RWPE1 (cell line): ENCODE measurements at places on chromosomes 13 and 19.

DNA sequence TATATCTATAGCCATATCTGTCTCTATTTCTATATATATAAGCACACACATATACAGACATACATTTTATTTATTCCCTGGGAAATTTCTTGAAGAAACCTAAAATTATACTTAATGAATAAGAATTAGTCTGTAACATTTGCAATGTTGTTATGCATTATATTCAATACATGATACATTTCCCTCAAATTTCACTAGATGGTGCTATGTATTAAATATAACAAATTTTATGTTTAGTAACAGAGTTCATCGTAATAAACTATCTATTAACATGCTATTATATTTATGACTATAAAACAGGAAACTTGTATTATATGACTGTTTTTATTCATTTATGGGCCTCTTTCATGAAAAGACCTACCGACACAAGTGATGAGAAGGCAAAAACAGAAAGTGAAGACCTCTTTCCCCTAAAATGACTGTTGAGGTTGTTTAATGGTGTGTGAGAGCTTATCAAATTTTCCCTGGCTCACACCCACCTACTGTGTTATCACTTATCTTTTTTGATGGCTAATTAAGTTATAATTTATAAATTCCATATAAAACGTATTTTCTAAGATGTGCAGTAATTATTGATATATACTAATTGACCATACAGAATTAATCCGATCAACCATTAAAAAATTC, 881.9 kb downstream of the SLITRK6 start:
- DNase-seq = peak; percentile 12

DNA sequence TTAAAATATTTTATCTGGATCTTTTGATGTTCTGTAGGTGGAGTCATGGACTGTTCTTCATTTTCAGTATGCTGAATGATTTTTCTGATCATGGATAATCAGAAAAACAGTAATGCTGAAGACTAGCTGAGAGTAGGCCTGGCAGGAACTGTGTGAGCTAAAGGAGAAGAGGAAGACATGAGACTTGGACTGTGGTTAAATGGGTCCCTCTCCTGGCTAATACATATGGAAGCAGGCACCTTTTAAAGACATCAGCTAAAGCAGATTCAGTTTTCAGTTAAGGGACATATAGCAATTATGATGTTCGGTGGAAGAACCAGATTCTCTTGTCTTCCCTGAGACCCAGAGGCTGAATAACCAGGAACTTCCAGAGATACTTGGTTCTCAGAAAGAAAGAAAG, 169.4 kb downstream of the OLFM4 start:
- no peak for DNase-seq

- no peak for DNase-seq
Observed at GRCh38 chr13:50284540-50284939, 269.3 kb downstream of the KCNRG start.

DNA sequence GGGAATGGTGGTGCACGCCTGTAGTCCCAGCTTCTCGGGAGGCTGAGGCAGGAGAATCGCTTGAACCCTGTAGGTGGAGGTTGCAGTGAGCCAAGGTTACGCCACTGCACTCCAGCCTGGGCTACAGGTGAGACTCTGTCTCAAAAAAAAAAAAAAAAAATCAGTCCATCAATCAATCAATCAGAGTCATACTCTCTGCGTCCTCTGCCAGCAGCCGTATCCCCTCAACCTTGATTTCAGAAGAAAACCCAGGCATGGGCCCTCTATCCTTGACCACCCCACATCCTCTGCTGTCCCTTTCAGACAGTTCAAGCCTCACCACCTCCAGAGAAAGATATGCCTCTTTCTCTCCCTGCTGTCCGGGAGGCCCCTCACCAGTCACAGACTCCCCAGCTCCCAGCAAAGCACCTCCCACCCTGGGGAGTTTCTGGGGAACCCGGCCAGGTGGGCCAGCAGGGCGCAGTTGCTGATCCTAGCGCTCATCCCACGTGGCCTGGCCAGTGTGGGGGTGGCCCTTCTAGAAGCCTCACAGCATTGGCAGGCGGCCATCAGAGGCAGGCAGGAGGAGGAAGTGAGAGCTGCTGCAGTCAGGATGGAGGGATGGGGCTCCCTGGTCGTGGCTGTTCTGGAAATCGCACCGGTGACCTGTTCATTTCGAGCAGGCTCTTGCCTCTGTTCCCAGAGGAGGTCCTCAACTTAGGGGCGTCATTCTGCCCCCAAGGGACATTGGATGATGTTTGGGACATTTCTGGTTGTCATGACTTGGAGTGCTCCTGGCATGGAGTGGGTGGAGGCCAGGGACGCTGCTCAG, 10.2 kb upstream of the JSRP1 start:
- DNase-seq = no peak

DNA sequence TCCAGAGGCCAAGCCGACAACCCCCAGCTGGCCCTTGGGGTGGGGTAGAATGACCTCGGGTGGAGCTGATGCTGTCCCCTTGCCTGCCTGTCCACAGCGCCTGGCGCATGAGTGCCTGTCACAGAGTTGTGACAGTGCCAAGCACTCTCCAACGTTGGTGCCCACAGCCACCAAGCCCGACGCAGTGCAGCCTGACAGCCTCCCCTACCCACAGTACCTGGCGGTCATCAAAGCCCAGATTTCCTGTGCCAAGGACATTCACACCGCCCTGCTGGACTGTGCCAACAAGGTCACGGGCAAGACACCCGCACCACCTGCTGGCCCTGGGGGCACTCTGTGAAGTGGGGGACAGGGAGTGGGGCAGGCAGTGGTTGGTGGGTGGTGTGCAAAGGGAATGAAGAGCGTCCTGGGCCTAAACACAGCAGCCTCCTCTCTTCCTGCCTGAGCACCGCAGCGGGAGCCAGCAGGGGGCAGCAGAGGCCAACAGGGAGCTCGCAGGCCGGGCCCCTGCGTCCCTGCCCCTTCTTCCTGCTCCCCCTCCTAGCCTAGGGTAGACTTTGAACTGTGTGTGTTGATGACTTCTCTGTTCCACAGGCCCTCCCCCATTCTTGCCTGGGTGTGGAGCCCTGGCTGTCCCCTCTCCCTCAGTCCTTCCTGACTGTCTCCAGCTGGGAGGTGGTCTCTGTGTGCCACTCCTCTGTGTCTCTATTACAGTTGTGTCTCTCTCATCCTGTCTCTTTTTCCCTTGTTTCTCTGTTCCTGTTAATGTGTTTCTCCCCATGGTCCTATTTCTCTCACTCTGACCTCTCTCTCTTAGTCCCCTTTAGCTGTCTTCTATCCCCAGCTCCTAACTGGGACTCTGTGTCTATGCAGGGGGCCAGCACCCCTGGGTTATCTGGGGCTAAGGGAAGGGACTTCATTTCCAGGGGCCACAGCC, 6.5 kb downstream of the MED29 start:
- peak; percentile 76 for DNase-seq

DNA sequence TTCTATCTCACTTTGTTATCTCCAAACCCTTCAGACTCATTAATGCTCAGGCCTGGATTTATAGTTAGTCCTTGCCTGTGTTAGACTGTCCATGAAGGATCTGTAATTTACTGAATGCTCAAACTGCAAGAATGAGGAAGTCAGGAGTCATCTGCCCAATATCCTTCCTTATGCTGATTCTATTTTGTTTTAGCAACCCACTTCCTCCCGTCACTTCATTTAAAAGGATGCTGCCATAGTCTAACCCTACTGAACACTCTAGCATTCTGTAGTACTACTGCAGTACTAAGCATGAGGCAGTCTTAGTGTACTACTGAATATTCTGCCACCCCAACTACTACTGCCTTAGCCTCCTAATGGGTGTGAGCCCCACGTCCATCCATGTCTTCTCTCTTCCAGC, 1.5 kb downstream of the FCAR start:
- DNase-seq = no peak

DNA sequence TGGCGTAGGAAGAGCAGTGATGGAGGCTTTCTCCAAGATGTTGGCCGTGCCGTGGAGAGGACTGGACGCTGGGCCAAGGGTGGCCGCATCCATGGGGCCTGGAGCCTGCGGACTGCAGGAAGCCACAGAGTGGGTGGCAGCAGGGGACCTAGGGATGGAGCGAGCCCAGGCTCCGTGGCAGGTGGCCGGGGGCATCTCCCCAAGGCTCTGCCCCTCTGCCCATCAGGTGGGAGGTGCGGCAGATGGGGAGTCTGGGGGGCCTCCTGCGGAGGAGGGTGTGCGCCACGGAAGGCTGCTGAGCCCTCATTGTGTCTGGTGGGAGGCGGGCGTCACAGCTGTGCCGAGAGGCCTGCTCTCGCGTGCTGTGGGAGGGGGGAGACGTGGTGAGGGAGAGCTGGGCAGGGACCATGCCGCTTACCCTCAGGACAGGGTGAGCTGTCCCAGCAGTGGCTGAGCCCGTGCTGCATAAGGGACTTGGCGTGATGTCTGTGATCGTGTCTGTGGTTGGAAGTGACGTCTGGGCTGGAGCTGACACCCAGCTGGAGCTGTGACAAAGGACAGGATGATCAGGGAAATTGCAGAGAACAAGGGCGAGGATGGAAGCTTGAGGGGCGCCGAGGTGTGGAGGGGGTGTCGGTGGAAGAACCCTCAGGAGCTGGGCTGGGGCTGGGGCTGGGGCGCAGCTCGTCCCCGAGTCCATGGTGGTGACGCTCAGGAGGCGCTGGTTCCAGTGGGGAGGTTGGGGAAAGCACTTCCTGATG, 13.4 kb downstream of the MCF2L start:
- no peak for DNase-seq

DNA sequence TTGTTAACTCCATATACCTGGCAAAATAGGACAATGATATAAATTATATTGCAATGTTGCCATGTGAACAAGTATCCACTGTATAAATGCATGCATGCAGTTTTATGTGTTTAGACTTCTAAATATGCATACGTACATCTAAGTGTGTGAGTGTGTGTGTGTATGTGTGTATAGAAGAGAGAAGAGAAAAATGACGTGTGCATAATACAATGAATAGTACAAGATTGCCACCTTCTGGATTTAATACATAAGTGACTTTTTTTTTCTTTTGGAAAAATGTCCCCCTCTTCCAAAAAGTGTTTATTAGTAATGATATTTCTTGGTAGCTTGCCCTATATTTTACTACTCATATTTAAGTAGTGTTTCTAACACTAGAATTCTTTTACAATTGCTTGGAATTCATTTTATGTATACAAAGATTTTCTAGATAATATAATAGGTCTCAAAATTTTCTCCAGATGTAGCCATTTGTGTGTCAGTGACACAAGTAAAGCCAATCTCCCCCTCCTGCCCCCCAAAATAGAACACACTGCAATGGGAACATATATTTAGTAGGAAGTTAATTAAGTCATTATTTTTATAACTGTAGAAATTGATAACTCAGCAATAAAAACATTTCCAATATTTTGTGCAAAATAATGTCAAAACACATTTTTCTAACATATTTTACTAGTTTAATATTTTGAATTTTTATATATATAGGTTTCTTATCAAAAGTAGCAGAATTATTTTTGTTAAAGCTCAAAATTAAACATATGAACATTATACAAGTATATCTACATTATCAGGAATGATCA, 783.3 kb upstream of the ATXN8OS start:
- no peak for DNase-seq

DNA sequence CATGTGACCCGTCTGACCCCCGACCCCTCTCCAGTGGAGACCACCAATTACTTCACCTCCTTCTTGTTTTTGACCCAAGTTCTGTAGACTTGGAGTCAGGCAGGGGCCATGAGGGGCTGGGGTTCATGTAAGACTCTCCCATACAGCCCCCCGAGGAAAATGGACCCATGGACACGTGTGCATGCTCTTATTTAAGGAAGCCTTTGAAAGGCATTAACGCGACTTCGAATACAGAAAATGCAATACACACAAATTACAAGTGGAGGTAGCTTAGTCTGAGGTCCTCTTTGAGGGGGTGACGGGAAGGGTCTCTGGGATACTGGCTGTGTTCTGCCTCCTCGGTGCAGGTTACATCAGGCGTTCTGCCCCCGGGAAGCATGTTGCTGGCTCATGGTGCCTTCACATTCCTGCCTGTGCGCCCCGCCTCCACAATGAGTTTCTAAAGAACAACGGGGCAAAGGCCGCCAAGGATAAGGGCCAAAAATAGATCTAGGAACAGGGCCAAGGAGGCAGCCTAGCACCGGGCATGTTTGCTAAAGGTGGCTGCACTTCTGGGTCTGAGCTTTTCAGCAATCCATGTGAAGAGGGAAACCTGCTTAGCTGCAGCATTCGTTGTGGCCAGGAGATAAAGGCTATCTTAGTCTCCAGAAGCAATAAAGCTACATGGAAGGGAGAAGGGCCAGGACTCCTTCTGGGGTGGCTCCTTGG, 54.5 kb downstream of the RAB20 start:
- DNase-seq = peak; percentile 41

DNA sequence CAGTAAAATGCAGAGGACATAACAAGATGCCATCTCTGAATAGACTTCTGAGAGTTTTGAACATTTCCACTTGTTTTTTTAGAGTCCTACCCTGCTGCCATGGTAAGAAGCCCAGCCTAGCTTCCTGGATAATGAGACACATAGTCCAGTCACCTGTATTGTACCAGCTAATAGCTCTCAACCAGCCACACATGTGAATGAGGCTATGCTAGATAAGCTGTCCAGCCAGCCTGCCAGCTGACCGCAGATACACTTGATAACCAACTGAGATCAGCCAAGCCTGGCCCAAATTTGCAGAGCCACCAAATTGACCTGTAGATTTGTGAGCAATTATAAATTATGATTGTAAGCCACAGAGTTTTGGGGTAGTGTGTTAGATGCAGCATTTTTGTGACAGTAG, 10.7 kb downstream of the RFXAP start:
- no peak for DNase-seq

- no peak for DNase-seq
Observed at GRCh38 chr19:30289336-30289735, 82.8 kb upstream of the ZNF536 start.

- DNase-seq = peak; percentile 77
Observed at GRCh38 chr19:41595258-41595889, 19.4 kb downstream of the CEACAM21 start.

GRCh38 chr13:57345526-57345925, 178.5 kb downstream of the PRR20E start:
- no peak for DNase-seq

DNA sequence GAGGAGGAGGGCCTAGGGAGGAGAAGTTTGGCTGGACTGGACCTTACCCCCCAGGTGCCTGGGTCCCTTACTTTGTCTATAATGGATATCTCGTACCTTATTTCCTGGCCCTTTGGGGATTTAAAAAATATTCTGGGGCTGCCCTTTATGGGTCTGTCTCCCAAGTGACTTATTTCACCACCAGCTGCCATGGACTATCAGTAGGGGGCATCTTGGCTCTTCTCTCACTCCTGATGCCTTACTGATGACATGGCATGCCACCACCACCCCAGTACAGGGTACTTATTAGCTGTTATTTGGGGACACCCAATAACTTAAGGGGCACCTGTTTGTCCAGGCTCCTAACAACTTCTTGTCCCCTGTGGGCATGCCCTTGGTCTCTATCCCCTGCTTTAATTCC, 38.0 kb downstream of the NFIX start:
- DNase-seq = no peak

DNA sequence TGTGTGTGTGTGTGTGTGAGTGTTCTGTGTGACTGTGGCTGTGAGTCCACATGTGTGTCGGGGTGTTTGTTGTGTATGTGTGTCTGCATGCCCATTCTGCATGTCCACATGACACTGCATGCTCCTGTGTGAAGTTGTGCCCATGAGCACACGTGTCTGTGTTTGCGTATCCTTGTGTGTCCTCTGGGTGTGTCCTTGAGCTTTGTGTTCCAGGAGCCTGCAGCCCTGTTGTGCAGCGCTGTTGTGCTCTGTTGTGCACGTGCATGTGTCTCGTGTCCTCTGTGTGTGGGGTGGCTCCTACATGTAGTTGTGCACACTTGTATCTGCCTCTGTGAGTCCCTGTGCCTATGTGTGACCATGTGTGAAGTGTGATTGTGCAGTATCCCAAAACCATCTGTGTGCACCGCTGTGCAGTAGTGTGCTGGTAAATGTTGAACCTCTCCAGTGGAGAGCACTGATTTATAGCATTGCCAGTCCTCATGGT, 2.2 kb upstream of the ARHGEF18 start:
- DNase-seq = no peak
